Natural killer cell (primary cell): ENCODE measurements at places on chromosomes 12 and 14. TPM values are rescaled to one million over a fixed set of nuclear protein-coding genes. Genes with fewer than 3 reads are reported as not detected.
A peak's percentile ranks its signal among the peaks of the same experiment; 100 is the strongest.

GRCh38 chr14:96997269-96997668, 200.1 kb downstream of the VRK1 start:
- DNase-seq: no peak

DNA sequence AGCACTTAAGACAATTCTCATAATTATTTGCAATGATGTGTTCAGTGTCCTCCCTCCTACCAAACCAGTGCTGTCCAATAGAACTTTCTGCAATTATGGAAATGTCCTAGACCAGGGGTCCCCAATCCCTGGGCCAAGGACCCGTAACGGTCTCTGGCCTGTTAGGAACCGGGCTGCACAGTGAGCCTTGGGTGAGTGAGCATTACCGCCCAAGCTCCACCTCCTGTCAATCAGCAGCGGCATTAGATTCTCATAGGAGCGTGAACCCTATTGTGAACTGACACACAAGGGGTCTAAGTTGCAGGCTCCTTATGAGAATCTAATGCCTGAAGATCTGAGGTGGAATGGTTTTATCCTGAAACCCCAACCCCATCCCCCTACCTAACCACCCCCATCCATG, 3.9 kb downstream of the SVOP start:
- no peak for DNase-seq

DNA sequence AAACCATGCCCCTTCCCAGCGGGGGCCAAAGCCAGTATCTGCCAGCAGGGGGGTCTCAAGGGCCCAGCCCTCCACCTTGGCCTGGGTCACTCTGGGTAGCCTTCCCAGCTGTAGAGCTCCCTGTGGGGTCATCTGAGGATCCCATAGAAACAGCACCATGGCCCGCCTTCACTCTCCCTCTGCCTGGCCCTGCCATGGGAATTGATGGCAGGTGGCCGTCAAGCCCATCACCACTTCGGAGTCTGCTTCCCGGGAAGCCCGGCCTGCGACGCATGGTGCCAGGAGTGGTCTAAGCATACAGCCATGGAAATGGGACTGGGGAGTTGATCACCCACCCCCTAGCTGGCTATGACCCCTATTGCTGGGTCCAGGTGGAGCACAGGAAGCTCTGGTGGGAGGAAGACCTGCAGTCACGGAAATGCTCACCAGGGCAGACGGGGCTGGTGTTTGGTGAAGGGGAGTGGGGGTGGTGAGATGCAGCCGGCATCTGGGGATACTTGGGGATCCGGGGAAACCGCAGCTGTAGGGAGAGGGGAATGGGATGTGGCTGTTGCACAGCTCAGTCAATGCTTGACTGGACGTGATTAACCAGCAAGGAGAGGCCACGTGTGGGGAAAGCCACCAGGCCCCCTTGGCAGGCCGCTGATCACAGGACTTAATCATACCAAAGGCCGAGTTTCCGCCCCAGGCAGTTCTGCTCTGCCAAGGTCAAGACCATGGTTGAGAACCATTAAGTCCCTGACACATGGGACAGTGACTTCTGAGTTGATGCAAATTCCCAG, 52.2 kb upstream of the DIO3 start:
- DNase-seq: no peak

DNA sequence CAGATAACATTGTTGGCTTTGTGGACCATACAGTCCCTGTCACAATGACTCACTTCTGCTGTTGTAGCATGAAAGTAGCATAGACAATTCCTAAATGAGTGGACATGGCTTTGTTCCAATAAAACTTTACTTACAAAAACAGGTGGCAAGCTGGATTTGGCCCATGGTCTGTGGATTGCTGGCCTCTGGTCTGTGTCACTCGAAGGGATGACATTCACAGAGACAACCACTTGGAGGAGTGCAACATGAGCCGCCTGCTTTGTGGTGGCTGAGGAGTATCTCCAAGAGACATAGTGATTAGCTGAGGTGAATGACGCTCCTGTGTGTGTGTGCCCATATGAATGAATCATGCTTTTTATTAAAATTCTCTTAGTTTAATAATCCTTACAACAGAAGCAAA, 81.3 kb upstream of the NRXN3 start:
- DNase-seq: no peak

DNA sequence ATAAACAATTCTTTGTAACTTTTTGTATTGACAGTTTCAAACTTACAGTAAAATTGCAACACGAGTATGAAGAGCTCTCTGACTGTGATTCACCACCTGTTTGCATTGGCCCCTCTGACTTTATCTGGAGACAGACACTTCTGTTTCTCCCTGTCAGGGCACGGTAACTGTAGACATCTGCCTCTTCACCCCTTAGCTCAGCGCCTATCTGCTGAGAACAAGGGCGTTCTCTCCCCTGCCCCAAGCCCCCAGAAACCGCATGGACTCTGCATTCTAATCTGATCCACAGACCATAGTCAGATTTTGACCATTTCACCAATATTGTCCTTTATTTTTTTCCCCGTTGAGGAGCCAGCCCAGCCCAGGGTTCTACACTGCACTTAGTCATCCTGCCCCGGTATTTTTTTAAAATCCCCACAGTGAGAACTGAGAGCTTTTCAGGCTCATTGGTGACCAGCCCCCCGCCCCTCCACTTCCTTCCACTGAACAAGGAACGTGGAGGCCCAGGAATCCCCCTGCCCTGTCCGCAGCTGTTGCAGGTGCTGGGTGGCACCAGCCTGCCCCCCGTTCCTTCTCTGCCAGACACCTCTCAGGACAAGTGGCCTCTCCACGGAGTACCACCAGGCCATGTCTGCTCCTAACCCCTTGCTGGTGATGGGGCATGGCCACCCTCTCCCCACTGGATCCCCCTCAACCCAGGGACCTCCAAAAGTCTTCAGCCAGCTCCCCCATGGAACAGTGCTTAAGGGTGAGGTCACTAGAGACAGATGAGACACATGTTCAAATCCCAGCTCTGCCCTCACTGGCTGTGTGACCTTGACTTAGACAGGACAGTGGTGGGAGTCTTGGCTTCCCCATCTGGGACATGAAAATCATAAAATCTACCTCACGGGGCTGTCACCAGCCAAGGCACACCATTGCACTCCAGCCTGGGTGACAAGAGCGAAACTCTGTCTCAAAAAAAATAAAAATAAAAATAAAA, 11.2 kb downstream of the RHOF start:
- peak; percentile 70 for DNase-seq

DNA sequence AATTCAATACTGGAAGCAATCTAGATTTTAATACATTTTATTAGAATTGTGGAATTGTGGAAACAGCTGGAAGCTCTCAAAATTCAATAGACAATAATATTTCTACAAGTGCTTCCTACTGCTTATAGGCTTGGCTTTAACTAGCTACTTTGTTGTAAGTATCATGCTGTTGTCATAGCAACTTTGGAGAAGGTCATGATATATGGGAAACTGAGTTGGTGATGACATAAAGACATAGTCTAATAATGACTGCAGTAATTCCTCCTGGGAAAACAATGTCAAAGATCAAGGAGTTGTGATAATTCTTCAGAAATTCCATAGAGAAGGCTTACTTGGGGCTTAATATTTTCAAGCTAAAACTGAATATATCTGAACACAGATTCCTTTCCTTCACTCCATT, 266.6 kb downstream of the KIF21A start:
- no peak for DNase-seq

DNA sequence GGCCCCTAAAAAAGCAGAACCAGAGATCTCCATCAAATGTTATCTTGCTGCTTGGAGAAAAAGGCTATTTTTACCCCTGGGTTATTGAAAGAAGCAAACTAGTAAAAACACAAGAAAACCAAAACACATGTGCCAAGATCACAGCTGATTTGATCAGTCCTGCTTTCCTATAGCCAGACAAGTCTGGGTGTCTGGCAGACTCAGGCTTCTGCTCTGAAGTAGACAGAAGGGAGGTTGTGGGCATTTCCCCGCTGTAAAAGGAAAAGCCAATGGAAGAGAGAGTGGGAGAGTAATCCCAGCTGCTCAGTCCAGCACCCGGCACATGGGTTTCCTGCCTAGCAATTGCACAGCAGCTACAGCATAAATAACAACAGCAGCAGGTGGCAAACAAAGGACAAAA, 177.9 kb downstream of the PHLDA1 start:
- no peak for DNase-seq

DNA sequence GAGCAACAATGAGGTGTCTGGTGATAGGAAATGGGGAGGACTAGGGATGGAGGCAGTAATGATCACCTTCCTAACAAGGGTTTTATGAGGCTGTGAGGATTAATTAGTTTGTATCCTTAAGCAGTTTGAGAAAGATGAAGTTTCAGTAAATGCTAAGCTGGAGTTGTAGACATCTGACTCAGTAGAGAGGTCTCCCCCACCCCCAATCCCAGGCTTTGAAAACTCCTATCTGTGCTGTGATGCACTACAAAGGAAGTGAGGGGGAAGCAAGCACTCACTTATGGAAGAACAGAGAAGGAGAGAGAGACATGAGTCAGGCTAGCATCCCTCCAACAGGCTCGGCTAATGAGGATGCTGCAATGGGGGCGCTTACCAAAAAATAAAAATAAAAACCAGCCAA, 5.5 kb upstream of the BCL11B start:
- peak; percentile 8 for DNase-seq

DNA sequence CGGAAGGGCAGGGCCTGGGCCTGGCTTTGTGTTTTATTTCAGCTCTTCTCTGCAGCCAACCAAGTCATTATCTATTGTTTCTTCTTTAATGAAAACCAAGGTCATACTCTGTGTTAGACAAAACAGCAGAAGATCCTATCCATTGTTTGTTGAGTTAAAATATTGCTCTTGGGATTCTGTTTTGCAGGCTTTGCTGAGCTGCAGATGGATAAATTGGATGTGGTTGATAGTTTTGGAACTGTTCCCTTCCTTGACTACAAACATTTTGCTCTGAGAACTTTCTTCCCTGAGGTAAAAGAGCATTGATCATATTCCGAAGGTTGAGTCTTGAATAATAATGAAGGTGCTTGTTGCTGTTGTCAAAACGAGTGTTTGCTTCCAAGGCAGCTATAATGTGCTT, 106.6 kb downstream of the PLXNC1 start:
- DNase-seq: no peak

DNA sequence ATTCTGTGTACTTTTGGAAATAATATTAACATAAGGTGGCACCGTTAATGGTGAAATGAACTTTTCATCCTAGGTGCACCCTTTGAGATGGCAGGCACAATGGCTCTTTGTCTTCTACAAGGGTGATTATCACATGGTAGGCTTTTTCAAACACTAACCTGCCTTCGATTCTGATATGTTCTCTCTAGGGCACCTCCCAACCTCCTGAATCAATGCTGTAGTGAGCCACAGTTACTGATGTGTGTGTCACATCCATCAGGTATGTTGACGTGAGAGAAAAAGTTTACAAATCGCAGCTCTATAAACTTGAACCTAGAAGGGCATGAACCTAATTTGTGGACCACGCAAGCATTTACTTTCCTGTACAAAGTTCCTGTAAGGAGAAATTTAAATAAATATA, 25.4 kb downstream of the PDE3A start:
- no peak for DNase-seq

- no peak for DNase-seq
Measured at GRCh38 chr12:29287622-29288021, 93.3 kb downstream of the ERGIC2 start.

- peak; percentile 60 for DNase-seq
Measured at GRCh38 chr12:6956021-6956727, 5.0 kb downstream of the PTPN6 start.

DNA sequence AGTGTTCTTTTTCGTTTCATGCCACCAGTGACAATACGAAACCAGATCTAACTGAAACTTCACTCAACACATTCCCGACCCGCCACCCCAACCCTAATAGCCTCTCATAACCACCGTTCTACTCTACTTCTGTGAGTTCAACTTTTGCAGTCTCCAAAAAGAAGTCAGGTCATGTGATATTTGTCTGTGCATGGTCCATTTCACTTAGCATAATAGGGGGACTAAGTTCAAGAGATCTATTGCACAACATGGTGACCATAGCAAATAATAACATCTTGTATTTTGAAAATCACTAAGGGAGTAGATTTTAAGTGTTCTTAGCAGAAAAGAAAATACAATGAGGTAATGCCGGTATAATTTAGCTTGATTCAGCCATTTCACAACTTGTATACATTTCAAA, 376.4 kb downstream of the DIO2 start:
- DNase-seq: no peak

- no peak for DNase-seq
Measured at GRCh38 chr12:15206338-15206737, 14.9 kb downstream of the RERG start.

- DNase-seq: peak; percentile 29
Measured at GRCh38 chr14:105577314-105577861, 51.0 kb downstream of the TMEM121 start.

DNA sequence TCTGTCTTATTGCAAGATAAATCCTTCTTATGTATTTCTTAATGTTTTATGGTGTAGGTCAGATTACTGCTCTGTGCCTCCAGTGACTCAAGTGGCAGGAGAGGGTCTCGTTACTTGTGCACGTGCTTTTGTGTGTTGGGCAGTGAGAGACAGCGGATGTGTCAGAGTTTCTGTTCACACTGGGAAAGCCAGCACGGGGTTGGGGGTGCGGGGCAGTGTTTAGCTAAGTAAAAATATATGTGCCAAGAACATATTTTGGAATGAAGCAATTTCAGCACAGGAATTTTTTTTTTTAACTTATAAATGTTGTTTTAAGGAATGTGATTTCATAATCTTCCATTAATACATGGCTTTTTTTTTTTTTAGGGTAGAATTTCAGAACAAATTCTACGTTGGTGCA, 4.5 kb upstream of the DNAH10 start:
- DNase-seq: no peak

DNA sequence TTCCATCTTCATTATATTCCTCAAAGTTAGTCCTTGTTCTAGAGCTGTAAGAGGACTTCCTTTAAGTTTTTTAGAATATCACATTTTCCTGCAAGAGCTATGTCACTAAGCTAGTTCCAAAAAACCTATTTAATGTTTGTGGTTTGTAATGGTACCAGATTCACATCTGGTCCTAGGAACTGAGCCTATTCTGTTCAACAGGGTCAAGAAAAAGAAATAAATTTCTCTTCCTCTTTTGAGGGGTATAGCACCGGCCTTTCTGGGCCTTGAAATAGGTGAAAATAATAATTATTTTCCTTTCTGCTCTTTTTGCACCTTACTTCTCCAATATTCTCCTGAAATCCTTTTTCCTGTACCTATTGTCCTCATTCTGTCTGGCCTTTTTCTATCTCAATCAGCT, 3.6 kb upstream of the STXBP6 start:
- DNase-seq: no peak

DNA sequence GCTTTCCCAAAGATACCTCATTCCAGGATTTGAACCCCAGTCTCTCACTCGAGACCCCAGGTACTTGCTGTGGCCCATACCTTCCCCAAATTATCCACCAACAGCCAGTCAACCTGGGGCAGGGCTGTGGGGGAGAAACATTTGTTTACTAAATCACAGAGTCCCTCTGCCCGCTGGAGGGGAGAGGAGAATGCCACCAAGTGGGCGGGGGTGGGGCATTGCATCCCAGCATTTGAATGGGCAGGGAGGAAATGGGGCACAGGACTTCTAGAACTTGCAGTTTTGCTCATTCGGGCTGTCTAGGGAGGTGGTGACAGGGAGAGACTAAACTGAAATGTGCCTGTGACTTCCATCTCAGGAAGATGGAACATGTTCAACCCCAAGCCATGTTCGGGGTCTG, 10.9 kb upstream of the SERPINA9 start:
- DNase-seq: no peak

Gene SUSD6
- total RNA-seq: 140 TPM

Gene DIO3
- total RNA-seq: not detected

Gene IKZF4
- total RNA-seq: 4.4 TPM

Gene RFX4
- not detected for total RNA-seq

Gene GPX2
- not detected for total RNA-seq

Gene KLRC4
- total RNA-seq: 51.4 TPM

Gene FSCB
- not detected for total RNA-seq

Gene IL31
- not detected for total RNA-seq

Gene MMP17
- total RNA-seq: 2.0 TPM

Gene NEUROD4
- not detected for total RNA-seq

Gene CCDC197
- total RNA-seq: not detected

Gene COX6A1
- 152 TPM for total RNA-seq
